GM03348 (cell line): ENCODE measurements at places on chromosomes 4 and X.

DNA sequence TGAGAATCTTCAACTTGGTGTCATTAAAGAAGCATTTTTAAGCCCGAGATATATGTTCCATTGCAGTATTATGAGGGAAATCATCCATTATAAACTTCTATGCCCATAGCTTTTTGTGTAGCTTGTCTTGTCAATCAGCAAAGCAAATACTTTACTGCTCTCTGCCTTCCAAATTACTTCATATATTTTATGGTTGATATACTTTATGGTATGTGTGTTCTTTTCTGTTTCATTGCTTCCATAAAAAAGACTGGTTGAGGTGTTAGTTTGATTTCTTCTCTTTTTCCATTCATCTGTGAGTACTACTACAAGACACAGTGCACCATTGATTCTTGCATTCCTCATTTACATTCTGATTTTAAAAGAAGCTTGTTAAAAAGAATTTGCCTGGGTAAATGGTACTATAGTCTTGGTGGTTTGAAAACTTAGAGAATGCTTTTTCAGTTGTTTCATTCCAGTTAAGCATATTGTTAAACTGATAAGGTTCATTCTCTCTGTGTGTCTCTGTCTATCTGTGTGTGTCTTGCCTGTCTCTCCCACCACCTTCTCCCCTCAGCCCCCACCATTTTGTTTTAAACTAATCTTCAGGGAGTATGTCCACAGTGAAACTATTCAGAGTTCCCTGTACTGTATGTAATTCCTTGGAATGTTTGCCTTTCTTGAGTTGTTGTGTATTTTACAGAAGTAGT is 27.1 kb downstream of the STAG2 start:
- no peak for DNase-seq

DNA sequence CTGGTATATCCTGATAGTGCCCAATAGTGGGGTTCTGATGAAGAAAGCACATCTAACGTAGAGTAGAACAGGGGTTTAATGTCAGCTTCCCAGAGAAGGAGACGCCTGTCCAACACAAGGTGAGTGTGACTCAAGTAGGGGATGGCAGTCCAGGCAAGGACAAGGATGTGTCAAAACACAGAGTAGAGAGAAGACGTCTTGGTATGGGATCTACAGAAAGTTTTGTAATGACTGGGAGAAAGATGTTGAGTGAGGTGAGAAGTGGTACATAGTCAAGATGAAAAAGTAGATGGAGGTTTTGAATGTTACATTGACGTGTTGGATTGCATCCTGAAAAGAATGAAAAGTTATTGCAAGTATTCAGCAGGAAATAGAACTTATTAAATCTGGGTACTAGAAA is 124.4 kb downstream of the TMA16 start:
- no peak for DNase-seq

DNA sequence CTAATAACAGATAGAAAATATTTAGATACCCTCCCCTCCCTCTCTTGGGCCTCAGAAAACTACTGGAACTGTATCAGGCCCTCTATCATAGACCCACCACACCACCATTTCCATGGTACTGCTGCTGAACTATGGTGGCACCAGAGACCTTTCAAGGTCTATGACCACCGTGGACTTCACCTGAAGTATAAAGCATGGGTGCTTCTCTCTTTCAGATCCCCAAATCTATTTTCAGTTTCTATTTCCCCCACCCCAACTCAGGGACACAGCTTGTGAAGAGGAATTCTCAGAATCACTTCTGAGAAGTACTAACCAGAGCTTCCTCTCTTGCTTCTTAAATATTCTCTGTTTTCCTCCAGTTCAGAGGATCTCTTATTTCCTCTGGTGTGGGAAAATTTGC is 840.8 kb upstream of the HTR2C start:
- no peak for DNase-seq

GRCh38 chr4:123398853-123399626 is 2.4 kb downstream of the SPRY1 start:
- DNase-seq, result peak; percentile 64

DNA sequence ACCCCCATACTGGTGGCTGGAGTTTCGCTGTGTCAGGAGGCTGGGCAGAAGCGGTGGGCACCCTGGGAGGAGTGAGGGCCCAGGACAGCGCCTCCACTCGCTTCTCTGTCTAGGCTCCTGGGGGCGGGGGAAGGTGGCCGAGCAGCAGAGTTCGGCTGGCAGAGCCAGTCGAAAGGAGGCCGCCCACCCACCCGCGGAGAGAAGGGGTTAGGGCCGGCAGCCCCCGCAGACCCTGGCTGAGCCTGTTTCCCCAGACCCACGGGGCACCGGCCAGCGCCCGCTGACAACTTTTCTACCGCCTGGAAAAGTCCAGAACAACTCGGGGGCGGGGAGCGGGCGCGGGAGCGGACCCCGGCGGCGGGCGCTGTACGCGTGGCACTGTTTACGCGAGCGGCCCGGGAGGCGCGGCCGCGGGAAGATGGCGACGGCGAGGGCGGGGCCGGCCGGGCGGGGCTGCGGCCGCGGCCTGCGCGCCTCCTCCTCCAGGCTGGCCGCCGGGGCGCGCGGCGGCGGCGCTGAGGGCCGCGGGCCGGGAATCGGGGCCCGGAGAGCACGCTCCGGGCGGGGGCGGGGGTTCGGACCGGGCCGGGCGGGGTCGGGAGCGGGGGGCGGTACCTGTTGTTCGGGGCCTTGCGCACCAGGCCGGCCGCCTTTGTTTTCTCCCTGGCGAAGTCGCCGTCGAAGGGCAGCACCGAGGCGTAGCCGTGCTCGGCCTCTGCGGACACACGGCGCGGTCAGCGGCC is 628 bp downstream of the MXD4 start:
- DNase-seq, result peak; percentile 90

DNA sequence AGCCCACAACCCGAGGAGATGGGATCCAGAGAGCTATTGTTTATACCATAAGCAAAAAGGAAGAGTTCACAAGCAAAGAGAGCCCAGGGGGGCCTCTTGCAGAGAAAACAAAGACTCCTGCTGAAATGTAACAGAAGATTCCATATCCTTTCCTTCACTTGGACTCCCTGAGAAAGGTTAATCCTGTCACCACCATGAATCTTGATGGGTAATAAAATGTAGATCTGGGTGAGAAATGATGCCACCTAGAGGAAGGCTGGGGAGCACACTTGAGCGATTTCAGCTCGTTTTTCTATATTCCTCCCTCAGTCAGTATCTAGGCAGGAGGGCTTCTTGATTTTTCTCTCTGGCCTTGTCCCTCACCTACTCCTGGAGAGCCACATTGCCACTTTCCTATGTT is 10.2 kb upstream of the KCNE5 start:
- DNase-seq, result peak; percentile 20

DNA sequence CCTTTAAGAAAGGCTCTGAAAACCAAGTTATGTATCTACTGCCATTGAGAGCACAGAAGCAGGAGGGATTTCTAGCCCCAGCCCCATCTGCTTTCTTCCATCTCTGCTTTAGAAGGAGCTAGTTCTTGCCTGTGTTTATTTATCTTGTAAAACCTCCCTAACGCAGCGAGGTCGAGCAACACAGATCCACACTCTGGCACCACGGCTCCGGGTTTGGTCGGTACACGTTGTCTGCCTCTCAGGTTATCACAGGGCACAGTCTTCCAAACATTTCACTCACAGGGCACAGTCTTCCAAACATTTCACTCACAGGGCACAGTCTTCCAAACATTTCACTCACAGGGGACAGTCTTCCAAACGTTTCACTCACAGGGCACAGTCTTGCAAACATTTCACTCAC is 69.7 kb upstream of the TLR3 start:
- DNase-seq, result no peak

GRCh38 chr4:163495900-163496299 is 1.4 kb downstream of the TMA16 start:
- DNase-seq, result no peak

DNA sequence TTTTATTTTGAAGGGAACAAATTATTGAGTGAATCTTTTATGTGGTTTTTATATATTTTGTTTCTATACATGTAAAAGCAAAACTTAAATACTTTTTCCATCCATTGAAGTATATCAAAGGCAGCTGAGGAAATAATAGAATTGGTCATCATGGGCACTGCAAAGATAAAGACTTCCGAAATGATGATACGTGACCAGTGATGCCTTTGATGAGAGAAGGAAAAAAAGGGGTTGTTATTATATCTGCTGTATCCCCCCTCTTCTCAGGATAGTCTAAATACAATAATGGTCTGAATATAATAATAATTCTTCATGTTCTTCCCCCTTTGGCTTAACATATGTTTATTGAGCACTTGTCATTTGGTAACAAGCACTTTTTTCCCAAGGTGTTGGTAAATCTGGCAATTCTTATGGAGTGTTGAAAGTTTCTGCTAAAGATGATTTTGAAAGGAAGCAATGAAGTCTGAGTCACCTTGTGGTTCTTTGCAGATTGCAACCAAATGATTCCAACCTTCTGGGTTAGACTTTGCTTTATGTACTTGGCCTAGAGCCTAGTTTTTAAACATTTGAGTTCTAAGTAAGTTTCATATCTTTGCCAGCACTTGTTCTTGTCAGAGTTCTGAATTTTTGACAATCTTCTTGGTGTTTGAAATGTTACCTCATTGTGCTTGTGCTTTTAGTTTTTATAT is 60.8 kb downstream of the USP9X start:
- peak; percentile 52 for DNase-seq

DNA sequence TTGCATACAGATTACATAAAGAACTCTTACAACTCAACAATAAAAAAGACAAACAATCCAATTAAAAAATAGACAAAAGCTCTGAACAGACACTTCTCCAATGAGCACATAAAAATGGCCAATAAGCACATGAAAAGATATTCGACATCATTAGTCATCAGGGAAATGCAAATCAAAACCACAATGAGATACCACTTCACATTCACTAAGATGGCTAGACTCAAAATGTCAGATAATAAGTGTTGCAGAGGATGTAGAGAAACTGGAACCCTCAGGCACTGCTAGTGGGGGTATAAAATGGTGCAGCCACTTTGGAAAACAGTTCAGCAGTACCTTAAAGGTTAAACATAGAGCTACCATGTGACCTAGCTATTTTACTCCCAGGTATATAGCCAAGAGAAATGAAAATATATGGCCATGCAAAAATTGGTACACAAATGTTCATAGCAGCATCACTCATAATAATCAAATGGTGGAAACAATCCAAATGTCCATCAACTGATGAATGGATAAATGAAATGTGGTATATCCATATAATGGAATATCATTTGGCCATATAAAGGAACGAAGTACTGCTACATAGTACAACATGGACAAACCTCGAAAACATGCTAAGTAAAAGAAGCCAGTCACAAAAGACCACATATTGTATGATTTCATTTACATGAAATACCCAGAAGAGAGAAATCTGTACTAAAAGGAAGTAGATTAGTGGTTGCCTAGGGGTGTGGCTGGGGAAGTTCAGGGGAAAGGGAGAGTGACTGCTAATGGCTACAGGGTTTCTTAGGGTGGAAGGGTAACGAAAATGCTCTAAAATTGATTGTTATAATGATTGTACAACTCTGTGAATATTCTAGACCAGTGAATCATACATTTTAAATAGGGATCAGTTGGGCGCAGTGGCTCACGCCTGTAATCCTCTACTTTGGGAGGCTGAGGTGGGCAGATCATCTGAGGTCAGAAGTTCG is 29.4 kb downstream of the SASH3 start:
- no peak for DNase-seq

DNA sequence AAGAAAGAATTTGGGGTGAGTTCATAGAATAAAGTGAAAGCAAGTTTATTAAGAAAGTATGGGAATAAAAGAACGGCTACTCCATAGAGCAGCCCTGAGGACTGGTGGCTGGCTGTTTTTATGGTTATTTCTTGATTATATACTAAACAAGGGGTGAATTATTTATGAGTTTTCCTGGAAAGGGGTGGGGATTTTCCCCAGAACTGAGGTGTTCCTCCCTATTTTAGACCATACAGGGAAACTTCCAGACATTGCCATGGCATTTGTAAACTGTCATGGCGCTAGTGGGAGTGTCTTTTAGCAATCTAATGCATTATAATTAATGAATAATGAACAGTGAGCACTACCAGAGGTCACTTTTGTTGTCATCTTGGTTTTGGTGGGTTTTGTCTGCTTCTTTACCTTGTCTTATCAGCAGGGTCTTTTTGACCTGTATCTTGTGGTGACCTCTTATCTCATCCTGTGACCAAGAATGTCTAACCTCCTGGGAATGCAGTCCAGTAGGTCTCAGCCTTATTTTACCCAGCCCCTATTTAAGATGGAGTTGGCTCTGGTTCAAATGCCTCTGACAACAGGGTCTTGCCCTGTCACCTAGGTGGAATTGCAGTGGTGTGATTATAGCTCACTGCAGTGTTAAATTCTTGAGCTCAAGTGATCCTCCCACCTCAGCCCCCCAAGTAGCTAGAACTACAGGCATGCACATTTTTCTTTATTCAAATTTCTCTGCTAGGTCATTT is 27.1 kb downstream of the RAPGEF2 start:
- DNase-seq, result no peak

GRCh38 chr4:147944249-147944648 is 212.4 kb downstream of the ARHGAP10 start:
- no peak for DNase-seq

DNA sequence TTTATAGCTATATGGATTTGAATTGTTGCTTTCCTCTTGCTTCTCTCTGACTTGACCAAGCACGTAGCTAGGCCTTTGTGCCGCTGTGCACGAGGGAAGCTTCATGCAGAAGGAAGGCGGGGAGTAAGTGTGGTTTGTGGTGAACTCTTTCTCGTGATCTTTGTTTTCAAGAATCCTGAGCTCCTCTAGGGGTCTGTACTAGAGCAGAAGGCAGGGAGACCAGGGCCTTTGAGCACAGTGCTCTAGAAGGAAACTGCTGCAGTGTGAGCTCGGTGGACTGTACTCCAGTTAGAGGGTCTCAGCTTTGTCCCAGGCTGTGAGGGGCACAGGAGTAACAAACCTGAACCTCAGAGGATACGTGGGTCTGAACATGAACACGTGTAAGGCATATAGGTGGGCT is 49.0 kb downstream of the AGA start:
- DNase-seq, result no peak

DNA sequence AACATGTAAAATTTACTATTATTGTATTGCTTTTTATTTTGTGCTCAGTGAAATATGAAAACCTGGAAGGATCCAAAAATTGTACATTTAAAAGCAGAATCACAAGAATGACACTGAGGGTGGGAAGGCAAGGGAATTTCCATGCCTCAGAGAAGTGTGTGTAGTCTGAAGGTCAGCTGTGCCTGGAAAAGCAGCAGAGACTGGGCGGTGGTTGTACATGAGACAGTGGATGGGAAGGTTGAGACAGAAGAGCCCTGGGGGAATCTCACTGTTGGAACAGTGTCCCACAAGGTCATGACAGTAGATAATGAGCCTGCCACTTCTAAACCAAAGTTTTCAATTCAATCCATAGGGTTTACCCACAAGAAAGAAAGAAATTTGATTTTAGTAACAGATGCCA is 17.1 kb upstream of the ANTXR2 start:
- no peak for DNase-seq
